Nucleus accumbens (tissue), 56 donors: ENCODE measurements at places on chromosomes 5 and 9.

DNA sequence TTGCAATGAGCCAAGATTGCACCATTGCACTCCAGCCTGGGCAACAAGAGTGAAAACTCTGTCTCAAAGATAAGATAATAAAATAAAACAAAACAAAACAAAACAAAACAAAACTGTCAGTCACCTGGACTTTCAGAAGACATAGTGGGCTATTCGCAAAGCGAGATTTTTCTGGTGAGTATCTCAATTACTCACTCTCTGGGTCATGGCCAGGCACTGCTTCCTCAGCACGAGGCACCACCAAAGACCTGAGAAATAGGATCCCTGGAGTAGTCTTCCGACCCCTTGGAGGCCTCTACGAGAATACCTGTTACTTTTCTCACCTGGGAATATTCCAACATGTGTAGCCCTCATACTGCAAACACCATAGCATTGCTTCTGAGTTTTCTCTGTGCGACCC, 201.7 kb upstream of the ZNF618 start:
- no peak for DNase-seq

DNA sequence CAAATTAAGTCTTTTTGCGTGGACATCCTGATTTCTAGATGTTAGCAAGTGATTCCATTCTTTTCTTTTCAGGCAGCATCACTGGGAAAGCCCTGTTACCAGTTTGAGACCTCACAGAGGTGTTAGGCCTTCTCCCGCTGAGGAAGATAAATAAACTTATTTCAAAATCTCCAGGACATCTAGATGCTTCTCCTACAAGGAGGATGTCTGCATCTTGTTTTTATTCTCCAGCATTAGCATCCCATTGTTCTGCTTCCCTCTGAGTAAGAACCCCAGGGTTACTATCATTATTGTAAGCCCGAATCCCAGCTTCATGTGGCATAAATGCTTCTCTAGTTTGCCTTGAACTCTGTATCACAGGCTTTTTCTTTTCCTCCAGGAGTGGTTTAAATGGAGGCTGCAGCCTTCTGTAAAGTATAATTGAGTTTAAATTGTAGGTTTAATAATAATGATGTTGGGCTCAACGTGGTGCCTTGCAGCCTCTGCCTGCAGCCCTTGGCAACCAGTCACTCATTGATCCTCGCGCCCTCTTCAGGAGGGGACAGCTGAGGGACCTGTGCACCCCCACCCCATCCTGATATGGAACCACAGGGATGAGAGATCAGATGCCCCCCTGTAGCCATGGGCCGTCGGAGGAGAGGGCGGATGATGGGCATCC, 114.9 kb downstream of the PDZD2 start:
- no peak for DNase-seq

GRCh38 chr5:124104344-124104743, 592.4 kb downstream of the CSNK1G3 start:
- no peak for DNase-seq

DNA sequence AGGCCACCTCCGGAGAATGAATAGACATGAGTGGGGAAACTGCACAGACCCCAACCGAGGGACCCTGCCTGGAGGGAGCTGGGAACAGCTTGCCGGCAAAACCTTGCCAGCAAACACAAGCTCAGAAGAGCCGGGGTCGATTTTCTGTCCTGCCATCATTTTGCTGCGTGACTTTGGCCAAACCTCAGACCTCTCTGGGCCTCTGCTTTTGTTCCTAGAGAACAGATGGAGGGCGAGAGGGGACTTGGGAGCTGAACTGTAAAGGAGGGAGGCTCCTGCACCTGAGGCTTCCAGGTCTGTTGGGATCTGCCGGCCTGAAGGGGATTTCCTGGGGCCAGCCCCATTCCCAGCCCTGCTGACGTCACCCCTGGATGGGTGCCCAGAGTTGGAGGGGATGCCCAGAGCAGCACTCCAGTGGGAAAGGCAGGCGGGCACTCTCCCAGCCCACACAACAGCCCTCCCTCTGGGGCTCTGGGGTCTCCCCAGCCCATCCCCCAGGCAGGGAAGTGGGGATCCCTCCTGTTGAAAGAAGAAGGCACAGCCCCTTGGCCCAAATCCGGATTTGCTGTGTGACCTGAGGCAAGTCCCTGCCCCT, 40.4 kb upstream of the SYNPO start:
- no peak for DNase-seq

- DNase-seq: peak; percentile 22
These were observed 41.9 kb upstream of the AGXT2 start for GRCh38 chr5:35089334-35090314.

GRCh38 chr5:143601357-143601756, 197.9 kb upstream of the NR3C1 start:
- no peak for DNase-seq

DNA sequence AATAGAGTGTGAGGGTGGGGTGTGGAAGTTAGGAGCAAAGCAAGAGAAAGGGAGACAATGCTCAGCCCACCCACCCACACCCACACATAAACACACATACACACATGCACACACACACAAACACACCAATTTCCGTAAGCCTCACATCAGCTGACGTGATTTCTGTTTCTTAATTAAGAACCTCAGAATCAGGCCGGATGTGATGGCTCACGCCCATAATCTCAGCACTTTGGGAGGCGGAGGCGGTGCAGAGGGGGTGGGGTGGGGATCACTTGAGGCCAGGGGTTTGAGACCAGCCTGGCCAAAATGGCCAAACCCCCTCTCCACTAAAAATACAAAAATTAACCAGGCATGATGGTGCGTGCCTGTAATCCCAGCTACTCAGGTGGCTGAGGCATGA, 26.4 kb upstream of the PIK3R1 start:
- DNase-seq: no peak

DNA sequence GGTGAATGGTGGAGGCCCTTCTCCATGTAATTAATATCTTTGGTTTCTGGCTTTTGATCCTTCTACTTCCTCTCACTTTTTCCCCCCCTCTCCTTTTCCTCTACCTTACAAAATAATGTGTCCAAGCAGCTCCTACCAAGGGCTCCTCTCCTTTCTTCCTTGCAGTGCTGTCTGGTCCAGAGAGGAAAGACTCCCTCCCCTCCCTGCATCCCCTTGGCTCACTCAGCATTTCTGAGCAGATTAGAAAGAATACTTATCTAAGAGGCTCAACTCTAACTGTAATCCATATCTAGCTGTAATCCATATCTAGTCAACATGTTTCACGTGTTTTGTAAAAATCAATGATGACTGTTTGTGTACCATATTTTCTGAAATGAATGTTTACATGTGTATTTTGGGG, 97.4 kb downstream of the GAPVD1 start:
- DNase-seq: no peak

- DNase-seq: no peak
These were observed 66.1 kb upstream of the EDIL3 start for GRCh38 chr5:84450617-84451414.

- no peak for DNase-seq
These were observed 295.7 kb downstream of the KCNN2 start for GRCh38 chr5:114657342-114658130.

GRCh38 chr9:121324316-121324715, 45.7 kb downstream of the STOM start:
- no peak for DNase-seq

DNA sequence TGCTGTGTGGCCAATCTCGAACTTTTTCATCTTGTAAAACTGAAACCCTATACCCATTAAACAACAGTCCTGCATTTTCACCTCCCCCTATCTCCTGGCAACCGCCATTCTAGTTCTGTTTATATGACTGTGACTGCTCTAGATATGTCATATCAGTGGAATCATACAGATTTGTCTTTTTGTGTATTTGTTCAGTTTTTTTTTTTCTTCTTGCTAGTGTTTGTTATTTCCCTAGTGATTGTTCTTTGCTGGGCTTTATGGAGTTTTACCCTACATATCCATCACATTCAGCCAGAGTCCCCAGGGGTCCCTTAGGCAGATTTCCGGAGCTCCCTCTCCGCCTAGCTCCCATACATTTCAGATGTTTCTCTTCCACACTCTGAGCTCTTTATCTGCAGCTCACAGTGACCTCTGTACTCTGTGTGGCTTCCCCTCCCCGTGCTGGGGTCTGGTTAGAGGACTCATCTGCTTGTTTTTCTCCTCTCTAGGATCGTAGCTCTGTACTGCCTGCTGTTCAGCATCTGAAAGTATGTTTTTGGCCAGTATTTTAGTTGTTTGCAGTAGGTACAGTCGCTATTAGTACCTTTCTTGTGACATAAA, 25.1 kb upstream of the CARTPT start:
- no peak for DNase-seq

DNA sequence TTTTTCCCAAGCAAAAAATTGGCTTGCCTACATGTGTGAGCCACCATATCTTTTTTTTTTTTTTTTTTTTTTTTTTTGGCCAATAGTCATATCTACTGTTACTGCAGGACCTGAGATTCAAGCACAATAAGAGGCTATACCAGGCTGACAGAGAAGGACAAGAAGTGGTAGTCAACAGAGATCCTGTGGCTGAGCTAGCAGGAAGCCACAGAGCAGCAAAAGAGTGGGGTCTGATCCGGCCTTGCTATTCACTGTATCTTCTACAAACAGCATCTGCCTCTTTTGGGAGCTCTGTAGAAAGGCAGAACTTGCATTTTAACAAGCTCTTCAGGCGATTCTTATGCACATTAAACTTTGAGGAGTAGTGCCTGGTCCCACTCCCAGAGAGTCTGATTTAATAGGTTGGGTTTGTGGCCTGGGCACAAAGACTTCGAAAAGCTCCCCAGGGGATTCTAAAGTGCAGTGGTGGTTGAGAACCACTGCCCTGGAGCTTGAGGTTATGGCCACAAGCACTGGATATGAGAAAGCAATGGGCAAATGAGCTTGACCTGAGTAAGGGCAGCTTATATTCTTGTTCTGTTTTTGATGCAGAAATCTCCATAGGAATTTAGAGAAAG, 162.8 kb downstream of the PIK3R1 start:
- no peak for DNase-seq

GRCh38 chr9:132099741-132100407, 20.2 kb upstream of the MED27 start:
- DNase-seq: no peak

DNA sequence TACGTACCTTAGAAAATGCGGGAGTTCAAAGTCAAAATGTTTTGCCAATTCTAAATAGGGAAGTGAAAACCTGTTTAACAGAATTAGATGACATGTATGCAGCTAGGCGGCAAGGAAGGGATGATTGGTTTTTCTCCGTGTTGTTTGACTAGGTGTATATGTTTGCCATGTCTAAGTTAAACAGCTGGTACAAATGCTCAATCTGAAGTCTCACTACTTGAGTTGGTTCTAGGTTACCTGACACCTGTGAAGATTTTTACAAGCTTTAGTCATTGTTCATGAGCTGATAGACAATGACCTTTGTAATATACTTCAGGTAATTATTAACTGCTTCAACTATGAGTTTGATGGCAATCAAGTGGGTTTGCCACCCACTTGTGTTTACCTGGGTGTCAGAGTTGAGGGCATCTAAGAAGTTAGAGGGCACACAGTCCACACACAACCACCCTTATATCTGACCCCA, 74.3 kb downstream of the SLC44A1 start:
- no peak for DNase-seq

- no peak for DNase-seq
These were observed 36.1 kb downstream of the MRPL36 start for GRCh38 chr5:1763548-1763911.

DNA sequence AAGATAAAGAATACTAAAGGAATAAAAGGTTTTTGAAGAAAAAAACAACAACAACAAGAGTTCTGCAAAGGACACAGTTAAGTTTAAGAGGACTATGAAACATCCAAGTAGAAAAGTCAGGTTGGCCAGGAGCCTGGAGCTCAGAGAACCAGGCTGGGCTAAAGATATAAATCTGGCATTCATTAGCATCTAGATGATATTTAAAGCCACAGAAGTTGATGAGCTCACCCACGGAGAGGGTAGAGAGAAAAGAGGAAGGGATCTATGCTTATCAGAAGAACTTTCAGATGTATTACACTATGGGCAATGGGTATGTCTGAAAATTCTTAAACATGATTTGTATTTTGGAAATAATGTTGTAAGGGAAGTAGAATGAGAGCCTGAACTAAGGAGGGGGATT, 9.9 kb downstream of the MIER3 start:
- no peak for DNase-seq

GRCh38 chr5:173581408-173582215, 34.8 kb downstream of the BOD1 start:
- no peak for DNase-seq

- DNase-seq: no peak
These were observed 567.7 kb downstream of the CAAP1 start for GRCh38 chr9:26324786-26325443.

DNA sequence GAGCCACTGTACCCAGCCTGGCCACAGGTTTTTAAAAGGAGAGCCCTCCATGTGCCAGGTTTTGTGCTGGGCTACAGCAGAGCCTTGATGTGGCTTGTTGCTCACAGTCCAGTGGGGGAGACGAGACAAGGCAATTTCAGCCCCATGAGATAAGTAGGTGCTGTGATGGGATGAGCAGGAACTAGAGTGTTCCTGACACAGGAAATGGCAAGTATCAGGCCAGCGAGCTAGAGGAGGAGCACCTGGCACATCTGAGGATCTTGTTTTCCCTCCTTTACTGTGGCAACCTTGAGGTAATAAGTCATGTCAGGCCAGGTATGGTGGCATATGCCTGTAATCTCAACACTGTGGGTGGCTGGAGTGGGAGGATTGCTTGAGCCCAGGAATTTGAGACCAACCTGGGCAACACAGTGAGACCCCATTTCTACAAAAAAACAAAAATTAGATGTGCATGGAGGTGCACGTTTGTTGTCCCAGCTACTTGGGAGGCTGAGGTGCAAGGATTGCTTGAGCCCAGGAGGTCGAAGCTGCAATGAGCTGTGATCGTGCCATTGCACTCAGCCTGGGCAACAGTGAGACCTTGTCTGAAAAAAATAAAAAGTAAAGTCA, 3.8 kb upstream of the ZDHHC12 start:
- DNase-seq: no peak

DNA sequence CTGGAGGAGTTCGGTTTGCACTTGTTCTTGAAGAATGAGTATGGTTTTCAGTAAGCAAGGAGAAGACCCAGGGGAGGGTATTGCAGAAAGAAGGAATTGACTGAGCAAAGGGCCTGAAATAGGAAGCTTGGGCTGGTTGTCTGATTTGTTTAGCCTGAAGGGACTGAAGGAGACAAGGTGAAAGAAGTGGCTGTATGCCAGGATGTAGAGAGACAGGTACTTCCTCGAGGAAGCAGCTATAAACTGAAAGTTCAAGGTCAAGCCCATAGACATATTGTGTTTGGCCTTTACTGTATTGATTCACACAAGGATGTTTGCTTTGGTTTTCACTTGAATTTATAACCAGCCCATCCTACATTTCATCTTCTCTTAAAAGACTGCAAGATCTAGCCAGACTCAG, 183.1 kb downstream of the PALM2AKAP2 start:
- DNase-seq: no peak
